ENCODE measurements at places on chromosomes 13 and 19.

- no peak for DNase-seq
Observed at GRCh38 chr19:33332248-33332647, 29.9 kb upstream of the CEBPA start.

DNA sequence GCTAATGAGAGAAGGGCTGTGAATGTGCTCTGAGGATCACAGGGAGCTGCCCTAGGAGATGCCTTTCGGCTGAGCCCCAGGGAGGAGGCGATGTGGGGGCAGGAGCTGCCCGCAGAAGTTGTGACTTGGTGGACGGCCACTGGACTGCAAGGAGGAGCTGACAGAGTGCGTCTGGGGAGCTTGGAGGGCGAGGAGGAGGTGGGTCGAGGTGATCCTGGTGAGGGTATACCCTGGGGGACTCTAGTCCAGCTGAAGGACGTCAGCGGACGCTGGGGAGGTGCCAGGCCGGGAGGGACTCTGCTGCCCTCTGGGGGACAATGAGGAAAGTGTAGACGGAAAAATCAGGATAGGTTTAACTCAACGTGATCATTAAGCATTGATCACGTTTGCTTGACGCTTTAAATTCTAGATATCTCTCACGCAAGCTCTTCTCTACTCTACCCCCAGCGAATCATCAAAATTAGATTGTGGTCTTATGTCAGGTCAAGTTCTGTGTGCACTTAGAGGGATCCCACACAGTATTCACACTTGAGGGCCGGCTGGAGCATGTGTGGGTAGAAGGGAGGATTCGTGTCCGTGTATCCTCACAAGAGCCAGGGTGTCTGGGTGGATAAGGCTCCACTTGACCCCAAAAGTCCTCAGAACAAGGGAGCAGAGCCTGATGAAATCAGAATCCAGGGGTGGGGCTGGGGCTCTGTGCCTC is 3.3 kb upstream of the CEACAM7 start:
- DNase-seq: no peak

DNA sequence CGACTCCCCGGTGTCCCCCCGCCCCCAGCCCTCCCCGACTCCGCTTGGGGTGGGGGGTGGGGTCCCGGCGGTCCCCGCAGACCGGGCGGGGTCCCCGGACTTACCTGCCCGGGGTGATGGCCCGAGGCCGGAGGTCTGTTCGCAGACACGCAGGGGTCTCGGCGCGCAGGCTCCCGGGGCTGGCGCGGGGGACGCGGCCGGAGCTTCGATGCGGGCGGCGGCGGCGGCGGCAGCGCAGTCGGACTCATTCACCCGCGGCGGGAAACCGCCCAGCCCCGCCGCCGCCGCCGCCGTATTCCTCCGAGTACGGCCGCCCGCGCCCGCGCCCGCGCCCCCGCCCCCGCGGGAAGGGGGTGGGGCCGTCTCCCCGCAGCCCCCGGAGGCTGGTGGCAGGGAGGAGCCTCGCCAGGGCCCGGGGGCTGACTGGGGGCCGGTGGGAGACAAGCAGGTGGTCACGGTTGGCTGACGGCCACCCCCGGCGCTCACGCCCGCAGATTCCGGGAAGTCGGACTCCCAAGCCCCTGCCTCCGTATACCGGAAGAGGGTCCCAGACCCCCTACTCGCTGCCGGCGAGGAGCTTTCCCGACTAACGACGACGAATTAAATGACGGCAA is at the start of gene C2CD4C:
C2CD4C (minus strand) TSS at position 246 of the 614 bp plus-strand sequence. CDS start 786 bp downstream, outside the sequence.
- DNase-seq: no peak

DNA sequence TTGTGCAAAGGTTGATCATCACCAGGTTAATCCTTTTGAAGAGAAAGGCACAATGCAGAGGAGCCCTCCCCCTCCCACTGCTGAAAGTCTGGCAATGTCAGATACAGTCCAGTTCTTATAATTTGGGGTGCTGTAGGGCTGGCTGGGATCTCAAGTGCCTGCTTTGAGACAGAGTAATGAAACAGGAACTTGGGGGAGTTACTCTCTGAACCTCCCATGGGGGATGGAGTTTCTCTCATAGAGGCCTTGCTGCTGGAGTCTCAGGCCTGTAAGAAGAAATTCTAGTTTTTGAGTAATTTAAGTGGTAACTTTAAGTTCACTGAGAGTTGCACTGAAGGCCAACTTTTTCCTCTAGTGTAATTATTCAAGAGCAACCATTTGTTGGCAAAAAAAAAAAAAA is 410.5 kb downstream of the KCNRG start:
- no peak for DNase-seq

Measured in dorsolateral prefrontal cortex (tissue), 122 donors.